Mesenteric fat pad (tissue), 1 donor: ENCODE measurements at places on chromosomes 13 and 19. TPM values are rescaled to one million over a fixed set of nuclear protein-coding genes. Genes with fewer than 3 reads are reported as not detected.

DNA sequence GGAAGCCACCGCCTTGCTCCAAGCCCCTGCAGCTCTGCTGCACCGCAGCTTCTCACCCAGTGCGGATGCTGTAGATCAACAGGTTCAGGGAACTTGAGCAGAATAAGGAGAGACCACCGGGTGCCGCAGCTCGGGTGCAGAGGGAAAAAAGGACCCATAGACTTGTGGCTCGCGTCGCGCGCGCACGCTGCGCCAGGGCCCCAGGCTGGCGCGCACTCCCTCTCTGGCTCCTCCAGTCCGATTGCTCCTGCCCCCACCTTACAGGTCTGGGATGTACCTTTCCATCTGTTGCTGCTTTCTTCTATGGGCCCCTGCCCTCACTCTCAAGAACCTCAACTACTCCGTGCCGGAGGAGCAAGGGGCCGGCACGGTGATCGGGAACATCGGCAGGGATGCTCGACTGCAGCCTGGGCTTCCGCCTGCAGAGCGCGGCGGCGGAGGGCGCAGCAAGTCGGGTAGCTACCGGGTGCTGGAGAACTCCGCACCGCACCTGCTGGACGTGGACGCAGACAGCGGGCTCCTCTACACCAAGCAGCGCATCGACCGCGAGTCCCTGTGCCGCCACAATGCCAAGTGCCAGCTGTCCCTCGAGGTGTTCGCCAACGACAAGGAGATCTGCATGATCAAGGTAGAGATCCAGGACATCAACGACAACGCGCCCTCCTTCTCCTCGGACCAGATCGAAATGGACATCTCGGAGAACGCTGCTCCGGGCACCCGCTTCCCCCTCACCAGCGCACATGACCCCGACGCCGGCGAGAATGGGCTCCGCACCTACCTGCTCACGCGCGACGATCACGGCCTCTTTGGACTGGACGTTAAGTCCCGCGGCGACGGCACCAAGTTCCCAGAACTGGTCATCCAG lies 964 bp downstream of the PCDH17 start:
- no peak for DNase-seq

DNA sequence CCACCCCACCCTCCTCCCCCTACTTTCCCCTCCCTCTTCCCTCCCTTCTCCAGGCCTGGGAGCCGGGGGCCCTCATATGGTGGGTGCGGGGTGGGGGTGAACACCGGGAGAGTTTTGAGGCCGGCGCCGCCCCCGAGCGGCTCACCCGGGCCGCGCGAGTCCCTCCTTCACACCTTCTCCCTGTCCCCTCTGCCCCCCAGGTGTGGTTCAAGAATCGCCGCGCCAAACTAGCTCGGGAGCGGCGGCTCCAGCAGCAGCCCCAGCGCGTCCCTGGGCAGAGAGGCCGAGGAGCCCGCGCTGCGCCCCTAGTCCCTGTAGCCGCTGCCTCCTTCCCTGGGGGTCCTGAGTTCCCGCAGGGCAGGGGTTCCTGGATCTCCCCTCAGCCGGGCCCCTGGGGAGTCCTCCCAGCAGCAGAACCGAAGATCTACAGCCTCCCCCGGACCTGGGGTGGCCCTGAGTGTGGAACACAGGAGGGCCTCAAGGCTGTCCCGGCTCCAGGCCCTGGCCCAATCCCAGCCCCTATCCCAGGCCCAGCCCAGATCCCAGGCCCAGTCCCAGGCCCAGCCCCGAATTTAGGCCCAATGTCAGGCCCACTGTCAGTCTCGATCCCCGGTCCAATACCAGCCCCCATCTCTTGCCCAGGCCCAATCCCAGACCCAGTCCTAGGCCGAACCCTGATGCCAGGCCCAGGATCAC lies 1.7 kb downstream of the TPRX2 start:
- no peak for DNase-seq

- DNase-seq = no peak
These were observed 1308.9 kb downstream of the OLFM4 start for GRCh38 chr13:54337540-54337939.

DNA sequence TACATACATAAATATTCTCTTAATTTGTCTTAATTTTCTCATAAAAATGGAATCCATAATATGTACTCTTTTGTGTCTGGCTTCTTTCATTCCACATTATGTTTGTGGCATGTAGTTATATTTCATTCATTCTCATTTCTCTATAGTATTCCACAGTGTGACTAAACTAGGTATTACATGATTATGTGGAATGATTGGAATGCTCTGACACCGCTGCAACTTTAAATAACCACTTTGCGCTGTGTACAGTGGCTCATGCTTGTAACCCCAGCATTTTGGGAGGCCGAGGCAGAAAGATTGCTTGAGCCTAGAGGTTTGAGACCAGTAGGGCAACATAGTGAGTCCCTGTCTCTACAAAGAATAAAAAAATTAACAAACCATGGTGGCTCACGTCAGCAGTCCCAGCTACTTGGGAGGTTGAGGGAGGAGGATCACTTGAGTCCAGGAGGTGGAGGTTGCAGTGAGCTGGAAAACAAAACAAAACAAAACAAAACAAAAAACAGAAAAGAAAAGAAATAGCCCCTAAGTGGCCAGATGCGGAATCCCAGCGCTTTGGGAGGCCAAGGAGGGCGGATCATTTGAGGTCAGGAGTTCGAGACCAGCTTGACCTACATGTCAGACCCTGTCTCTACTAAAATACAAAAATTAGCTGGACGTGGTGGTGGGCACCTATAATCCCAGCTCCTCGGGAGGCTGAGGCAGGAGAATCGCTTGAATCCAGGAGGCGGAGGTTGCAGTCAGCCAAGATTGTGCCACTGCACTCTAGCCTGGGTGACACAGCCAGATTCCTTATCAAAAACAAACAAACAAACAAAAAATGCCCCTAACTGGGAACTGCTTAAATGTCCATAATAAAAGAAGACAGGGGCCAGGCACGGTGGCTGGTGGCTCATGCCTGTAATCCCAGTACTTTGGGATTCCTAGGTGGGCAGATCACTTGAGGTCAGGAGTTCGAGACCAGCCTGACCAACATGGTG lies 8.0 kb upstream of the SAE1 start:
- no peak for DNase-seq

GRCh38 chr13:91896547-91896946 lies 498.1 kb downstream of the GPC5 start:
- DNase-seq = no peak

The CYP2S1 gene
- total RNA-seq = 2.2 TPM

- DNase-seq = no peak
These were observed 21.9 kb downstream of the COMP start for GRCh38 chr19:18768997-18769891.

The OR10H1 gene
- not detected for total RNA-seq

The PLEKHG2 gene
- total RNA-seq = 56.4 TPM

DNA sequence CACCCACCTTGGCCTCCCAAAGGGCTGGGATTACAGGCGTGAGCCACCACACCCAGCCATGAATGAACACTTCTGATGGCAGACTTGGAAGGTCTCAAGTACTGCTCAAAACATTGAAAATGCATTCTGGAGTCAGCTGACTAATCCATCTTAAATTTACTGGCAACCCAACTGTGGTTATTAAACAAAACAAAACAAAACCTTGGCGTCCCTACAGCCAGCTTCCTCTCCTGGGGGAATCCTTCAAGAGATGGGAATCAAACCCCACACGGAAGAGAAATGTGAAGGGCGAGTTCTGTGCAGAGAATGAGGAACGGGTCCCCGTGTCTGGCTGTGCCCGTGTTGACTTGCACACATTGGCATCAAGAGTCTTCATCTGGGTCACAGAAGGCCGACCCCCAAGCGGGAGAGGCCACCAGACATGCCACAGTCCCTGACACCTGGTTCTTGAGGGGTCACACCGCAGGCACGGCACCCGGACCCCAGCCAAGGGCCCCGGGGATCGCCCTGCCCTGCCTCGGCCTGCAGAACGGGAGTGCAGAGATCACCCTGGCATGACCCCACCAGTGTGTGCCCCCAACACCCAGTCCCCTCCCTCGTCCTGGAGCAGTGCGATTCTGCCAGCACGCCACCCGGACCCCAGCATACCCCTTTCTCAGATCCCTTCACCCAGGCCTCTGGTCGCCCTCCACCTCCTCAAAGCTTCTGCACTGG lies 3.2 kb downstream of the MAP2K2 start:
- DNase-seq = no peak
